ENCODE measurements at places on chromosomes 12 and 14.
A peak's percentile ranks its signal among the peaks of the same experiment; 100 is the strongest.

DNA sequence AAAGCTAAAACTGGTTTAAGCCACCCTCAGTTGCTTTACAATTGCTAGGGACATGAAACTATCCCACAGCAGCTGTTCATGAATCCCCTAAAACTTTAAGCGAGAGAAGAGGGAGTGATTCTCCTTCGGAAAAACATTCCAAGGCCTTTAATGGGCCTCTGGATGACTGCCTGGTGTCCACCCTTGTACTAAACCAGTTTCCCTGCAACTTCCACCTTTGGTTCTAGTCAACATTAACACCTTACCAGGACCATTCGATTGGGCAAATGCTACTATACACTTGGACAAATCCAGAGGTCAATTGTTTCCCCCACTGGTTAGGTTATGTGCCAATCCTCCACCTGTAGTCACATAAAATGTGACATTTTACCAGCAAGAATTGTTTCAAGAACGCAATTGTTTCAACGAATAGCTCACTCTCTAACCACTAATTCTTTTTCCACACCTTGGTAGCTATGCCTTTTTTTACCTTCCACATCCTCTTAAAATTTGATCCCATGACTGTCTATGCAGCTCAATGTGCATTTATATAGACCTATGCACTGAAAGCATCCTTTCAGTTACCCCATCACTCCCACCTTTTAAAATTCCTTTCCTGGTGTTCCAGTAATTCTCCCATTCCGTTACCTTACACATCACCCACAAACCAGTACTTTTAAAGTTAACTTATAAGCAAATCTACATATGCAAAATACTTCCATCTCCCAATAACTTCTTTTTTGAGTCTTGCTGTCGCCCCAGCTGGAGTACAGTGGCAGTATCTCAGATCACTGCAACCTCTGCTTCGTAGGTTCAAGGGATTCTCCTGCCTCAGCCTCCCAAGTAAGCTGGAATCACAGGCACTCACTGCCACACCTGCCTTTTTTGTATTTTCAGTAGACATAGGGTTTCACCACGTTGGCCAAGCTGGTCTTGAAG is 3.6 kb downstream of the UBC start:
- no peak for DNase-seq

GRCh38 chr14:33467971-33468370 is 482.9 kb downstream of the EGLN3 start:
- DNase-seq, result no peak

GRCh38 chr12:1642513-1642912 is 13.5 kb downstream of the WNT5B start:
- DNase-seq, result no peak

GRCh38 chr12:6764011-6764828 is 1.9 kb upstream of the PTMS start:
- DNase-seq, result peak; percentile 98

- DNase-seq, result no peak
Measured at GRCh38 chr14:84857571-84857970, 672.4 kb upstream of the FLRT2 start.

GRCh38 chr14:96299441-96299840 is 43.4 kb downstream of the BDKRB1 start:
- DNase-seq, result no peak

GRCh38 chr14:100384819-100385813 is 62.0 kb downstream of the SLC25A47 start:
- no peak for DNase-seq

DNA sequence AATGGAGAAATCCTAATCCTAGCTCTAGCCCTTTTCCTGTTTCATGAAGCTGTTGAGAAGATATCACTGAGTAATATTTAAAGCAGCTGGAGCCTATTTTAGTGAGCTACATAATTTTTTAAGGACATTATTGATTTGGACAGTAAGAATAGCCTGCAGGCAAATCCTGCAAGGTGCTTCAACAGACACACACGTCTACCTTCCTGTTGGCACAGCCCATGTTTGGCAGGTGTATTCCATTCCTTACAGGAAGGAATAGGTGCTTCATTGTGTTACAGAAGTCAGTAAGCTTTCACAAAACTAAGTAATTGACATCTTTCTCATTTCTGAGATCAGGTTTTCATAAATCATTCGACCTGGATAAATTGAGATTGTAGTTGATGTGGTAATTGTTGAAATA is 50.6 kb downstream of the FOXA1 start:
- no peak for DNase-seq

DNA sequence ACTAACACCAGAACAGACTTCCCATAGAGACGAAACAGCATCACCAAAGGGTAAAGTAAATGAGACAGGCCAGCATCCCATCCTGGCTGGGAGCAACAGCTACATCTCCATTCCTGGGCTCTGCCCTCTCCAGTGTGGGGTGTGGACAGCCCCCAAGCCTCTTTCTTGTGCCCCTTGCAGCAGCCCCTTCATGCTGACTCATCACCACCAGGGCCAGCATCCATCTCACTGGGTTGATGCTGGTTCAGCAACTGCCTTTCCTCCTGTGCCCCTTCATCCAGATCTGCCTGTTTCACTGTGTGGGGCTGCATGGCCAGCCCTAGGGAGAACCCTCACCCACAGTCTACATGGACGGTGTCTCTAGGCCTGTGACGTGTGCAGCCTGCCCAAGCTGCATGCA is 569.1 kb upstream of the TBX3 start:
- DNase-seq, result no peak

GRCh38 chr12:83893101-83893500 is 1019.5 kb downstream of the SLC6A15 start:
- DNase-seq, result no peak

DNA sequence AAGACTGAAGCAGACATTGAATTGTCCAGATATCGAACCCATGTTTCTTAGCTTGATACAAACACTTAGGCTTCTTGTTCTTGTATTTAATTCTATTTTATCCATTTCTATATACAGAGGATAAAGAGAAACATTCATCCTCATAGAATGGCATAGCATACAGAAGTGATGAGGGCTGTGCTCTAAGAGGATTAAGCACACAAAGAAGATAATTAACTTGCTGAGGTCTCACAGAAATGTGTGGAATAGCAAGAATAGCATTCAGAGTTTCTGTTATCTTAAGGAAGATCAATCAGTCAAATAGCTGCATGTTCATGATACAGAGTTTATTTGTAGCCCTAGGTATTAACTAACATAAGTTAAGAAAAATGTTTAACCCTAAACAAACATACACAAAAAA is 27.3 kb upstream of the STRAP start:
- no peak for DNase-seq

DNA sequence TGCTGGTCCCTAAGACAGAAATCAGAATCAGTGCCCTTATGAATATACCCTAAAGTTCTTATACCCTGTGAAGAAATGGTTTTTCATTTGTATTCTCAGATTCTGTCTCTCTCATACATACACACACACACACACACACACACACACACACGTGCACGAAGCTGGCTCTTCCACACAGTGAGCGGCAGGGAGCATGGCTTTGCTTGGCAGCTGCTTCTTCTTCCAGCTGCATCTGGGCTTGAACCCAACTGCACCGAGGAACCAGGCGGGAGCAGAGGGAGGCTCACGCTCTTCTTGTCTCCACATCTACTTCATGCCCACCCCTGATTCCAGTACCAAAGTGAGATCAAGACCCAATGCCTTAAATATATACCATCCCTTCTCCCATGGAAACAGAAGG is 19.4 kb downstream of the GRIN2B start:
- DNase-seq, result no peak

DNA sequence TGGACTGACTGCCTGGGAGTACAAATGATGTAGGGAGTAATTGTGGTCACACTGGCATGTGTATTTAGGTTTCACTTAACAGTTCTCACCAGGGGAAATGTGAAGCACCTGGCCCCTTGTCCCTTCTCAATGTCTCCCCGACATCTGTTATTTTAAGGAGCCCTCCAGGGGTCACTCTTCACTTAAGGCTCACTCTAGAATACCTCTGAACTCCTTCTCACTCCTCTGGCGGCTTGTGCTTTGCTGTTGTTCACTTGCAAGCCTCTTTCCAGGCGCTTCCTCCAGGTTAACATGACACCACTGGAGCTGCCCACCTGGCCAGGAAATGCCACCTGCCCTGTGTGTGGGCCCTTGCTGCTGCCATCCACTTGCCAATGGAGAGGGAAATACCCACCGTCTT is 56.5 kb upstream of the GZMB start:
- no peak for DNase-seq

- no peak for DNase-seq
Measured at GRCh38 chr12:18151036-18151435, 61.0 kb upstream of the RERGL start.

- no peak for DNase-seq
Measured at GRCh38 chr12:9730011-9730410, 2.9 kb downstream of the CLECL1 start.

GRCh38 chr14:103296007-103296406 is 38.0 kb upstream of the EIF5 start:
- no peak for DNase-seq

- DNase-seq, result no peak
Measured at GRCh38 chr12:87259391-87259790, 769.8 kb downstream of the C12orf50 start.

- no peak for DNase-seq
Measured at GRCh38 chr14:67068251-67068650, 121.0 kb upstream of the GARIN2 start.

GRCh38 chr12:113088971-113089756 is 32.6 kb downstream of the DTX1 start:
- DNase-seq, result no peak

GRCh38 chr14:34059037-34059924 is 108.4 kb upstream of the EGLN3 start:
- no peak for DNase-seq

- no peak for DNase-seq
Measured at GRCh38 chr12:52058631-52059361, 7.6 kb downstream of the NR4A1 start.

DNA sequence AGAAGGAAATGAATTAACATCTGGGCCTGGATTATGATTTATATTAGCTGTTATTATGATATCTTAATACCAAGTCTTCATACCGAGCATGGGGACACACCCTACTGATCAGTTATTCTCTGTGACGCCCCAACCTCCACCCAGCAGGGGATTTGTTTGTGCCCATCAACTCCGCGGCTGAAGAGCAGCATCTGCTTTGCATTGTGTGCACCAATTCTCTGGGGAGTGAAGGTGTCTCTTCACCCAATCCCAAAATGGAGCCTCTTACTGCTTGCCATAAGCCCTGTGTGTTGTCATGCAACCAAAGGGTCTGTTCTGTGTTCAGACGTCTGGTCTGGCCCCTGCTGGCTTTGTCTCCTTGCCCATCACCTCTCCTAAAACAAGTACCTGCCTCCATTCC is 25.4 kb downstream of the DHRS2 start:
- DNase-seq, result no peak

DNA sequence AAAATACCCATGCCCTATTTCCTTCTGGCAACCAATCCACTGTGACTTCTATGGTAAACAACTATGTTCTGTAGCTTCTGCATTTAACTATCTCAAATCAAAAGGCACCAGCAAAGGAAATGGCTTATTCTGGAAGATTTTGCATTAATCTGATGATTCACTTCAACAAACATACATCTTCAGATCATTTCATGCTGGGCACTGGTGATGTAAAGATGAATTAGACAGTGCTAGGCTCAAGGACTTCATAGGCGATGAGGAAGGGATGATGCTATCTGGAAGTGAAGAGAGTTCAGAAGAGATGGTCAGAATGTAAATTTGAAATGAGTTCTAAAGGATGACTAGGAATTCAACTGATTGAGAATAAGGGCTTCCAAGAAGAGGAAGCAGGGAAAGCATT is 363.3 kb downstream of the PAWR start:
- no peak for DNase-seq

- DNase-seq, result no peak
Measured at GRCh38 chr14:97874394-97874793, 1077.2 kb downstream of the VRK1 start.

- DNase-seq, result no peak
Measured at GRCh38 chr14:33229269-33229929, 290.7 kb downstream of the NPAS3 start.

- no peak for DNase-seq
Measured at GRCh38 chr14:51482102-51482501, 169.6 kb upstream of the FRMD6 start.

DNA sequence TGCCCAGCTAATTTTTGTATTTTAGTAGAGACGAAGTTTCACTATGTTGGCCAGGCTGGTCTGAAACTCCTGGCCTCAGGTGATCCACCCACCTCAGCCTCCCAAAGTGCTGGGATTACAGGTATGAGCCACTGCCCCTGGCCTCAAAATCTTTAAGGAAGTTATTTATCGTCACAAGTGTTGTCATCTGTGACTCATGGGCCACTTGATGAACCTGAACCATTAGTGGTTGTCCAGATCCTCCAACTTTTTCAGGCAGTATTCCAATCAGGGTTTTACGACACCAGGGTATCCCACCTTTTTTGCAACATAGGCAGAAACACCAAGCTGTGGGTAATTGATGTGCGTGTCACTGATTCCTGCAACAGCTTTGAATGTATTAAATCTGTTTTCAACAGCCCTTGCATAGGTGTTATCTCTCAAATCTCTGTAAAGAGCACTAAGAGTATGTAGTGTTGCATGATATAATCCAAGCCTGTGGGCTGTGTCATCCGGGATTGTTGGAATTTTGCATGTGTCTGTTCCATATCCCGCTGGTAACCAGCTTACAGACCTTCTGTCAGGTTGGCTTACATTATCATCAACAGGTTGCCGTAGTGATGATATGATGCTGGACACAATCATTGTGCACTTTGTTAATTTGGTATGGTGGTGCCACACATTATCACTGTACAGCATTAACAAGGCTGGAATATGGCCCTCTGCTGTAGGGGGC is 79.3 kb upstream of the SCN8A start:
- DNase-seq, result no peak

DNA sequence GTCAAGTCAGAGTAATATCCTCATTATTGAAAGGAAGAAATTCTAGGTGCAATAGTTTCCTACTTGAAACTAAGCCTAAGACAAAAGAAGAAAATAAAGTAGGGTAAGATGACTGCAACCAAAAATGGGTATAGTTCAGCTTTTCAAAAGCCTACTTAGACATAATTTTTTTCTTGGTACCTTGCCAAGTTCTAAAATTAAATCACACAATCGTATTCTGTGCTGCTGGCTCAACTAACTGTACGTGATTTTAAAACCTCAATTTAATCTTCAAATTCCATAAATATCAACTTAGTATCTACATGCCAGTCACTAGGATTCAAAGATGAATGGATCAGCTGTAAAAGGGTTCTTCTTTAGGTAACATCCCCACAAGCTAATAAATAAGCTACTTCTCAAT is 56.9 kb downstream of the SCAF11 start:
- no peak for DNase-seq

DNA sequence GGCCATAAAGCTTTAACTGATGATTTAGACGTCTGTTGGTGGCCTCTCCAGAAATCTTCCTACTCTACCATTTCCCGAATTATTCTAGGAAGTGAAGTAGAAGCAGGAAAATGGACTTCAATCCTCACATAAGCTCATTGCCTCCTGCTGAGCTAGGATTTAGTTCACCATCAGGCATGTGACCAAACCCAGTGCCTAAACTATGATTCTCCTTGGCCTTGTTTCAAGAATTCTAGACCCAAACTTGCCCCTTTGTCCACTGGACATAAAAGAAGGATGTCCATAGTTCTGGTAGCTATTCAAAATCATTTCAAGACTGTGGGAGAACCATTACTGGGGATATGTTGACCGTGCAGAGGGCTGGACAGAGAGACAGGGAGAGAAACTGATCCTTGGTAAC is 105.8 kb downstream of the C12orf50 start:
- no peak for DNase-seq

- peak; percentile 26 for DNase-seq
Measured at GRCh38 chr12:6423267-6424007, 21.3 kb upstream of the CD27 start.
